ENCODE measurements at places on chromosomes 3 and 15. TPM values are rescaled to one million over a fixed set of nuclear protein-coding genes. Genes with fewer than 3 reads are reported as not detected.
A peak's percentile ranks its signal among the peaks of the same experiment; 100 is the strongest.

DNA sequence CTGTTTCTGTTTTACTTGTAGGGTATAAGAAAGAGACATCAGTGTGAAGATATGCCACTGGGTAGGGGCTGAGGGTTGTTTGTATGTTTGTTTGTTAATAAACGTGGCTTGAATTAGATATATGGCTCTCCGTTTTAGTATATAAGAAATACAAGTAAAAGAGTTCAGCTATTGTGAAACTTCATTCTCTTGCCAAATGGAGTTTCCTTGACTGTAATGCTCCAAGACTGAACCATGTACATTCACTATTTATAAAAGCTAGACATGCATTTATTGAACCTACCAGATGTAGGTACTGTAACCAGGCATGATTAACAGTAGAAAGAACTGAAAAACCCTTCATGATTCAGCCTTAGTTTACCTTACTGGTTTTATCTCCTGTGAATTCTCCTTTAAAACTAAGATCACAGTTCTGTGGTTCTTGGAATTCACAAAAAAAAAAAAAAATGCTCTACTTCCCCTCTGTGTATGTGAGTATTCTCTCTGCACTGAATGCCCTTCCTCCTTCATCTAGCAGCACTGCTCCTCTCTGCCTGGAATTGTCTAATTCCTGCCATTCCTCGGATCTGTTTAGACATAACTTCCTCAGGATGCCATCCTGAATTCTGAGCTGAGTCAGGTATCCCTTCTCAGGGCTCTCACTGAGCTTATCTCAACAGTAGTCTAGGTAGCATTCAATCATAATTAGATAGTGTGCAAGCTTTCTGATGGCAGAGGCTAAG is 504.4 kb downstream of the FHIT start:
- peaks cover 3% of the 10 kb centered on the region for H3K4me1 ChIP-seq
- H3K27me3 ChIP-seq, result no peaks in the 10 kb centered on the region
- H3K4me3 ChIP-seq, result no peak overlapping the region
- DNase-seq, result no peak
- no peaks in the 10 kb centered on the region for H3K36me3 ChIP-seq
- H3K27ac ChIP-seq, result no peak overlapping the region

DNA sequence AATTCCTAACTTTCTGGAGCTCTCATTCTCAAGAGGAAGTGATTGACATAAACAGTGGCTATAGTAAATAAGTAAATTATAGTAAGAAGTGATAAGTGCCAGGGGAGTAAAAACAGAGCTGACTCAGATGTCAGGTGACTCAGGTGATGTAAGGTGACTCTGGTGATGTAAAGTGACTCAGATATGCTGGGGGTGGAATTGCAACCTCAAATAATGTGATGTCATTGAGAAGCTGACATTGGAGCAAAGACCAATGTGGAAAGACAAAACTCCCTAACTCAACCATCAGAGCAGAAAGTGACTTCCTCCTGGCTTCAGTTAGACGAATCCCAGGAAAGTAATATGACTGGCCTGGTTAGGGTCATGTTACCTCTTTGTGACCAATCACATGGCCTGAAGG is 144.2 kb upstream of the SNTN start:
- H3K27me3 ChIP-seq, result no peaks in the 10 kb centered on the region
- no peaks in the 10 kb centered on the region for H3K36me3 ChIP-seq
- DNase-seq, result no peak
- peaks cover 6% of the 10 kb centered on the region for H3K4me1 ChIP-seq
- no peak overlapping the region for H3K4me3 ChIP-seq

CLK3 gene
- 53.4 TPM for total RNA-seq

DNA sequence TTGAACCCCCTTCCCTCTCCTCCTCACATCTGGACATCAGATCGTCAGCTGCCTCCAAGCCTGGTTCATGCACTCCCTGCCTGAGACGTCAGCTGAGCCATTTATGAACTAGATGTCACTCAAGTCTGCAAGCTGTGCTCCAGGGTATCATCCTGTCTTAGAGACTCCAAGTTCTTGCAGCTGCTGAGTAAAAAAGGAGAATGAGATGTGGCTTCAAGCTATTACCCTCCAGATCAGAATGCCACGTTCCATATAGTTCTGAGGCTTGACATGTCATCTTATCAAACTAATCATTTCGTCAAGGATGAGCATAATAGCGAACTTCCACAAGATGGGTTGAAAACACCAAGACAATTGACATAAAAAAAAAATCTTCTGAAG is 766.3 kb downstream of the TBL1XR1 start:
- H3K27ac ChIP-seq, result no peak overlapping the region
- H3K4me3 ChIP-seq, result no peak overlapping the region
- no peaks in the 10 kb centered on the region for H3K36me3 ChIP-seq
- H3K4me1 ChIP-seq, result no peaks in the 10 kb centered on the region
- no peaks in the 10 kb centered on the region for H3K27me3 ChIP-seq
- no peak for DNase-seq

- H3K27me3 ChIP-seq, result no peaks in the 10 kb centered on the region
- no peaks in the 10 kb centered on the region for H3K36me3 ChIP-seq
- H3K27ac ChIP-seq, result no peak overlapping the region
- no peak for DNase-seq
Measured at GRCh38 chr3:131957511-131957910, 77.3 kb downstream of the CPNE4 start.

DNA sequence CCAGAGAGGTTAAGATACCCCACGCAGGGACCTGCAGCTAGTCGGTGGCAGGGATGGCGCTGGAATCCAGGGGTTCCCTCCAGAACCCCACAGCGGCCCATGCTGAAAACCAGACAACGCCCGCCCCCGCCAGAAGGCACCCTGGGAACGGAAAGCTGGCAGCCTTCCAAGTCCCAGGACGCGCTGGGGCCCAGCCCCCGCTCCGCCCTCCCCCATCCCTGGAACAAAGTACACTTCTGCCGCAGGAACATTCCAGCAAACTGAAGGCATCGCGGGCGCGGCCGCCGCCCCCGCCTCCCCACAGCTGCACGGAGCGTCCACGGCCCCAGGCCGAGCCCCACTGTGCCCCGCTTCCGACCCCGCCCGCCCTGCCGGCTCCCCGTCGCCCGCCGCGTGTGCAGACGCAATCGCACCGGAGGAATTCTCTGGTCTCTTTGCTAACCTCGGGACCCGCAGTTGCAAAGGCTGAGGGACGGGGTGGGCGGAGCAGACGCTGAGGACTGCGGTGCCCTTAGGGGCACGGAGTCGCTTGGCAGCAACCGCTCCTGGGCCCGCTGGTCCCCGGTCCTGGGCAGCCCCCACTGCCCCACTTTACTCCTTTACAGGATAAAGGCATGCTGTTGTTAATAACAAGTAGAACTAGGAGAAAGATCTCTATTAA is 44.8 kb upstream of the RNU6-1 start:
- peak; percentile 90 for DNase-seq
- H3K4me1 ChIP-seq, result no peaks in the 10 kb centered on the region
- peaks cover 11% of the 10 kb centered on the region for H3K27me3 ChIP-seq
- peak overlapping the region; percentile 74 for H3K4me3 ChIP-seq
- no peaks in the 10 kb centered on the region for H3K36me3 ChIP-seq

DNA sequence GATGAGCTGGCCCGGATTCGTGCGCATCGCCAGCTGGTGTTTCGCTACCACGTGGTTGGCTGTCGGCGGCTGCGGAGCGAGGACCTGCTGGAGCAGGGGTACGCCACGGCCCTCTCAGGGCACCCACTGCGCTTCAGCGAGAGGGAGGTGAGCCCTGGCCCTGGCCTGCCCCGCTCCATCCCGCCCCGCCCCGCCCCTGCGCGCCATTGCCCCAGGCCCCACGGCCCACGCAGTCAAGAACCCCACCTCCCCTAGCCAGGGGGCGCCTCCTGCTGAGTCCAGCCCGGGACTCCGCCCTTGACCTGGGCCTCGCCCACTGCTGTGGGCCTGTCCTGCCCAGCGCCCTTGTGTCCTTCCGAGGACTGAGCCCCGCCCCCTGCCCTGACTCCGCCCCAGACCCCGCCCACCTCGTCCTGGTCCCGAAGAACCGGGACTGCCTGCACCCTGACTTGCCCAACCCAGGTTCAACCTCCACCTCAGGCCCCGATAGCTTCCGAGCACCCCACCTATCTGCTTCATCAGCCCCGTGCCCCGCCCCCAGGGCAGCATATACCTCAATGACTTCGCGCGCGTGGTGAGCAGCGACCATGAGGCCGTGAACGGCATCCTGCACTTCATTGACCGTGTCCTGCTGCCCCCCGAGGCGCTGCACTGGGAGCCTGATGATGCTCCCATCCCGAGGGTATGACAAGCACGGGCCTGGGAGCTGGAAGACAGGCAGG is 14.8 kb downstream of the NT5DC2 start:
- no peaks in the 10 kb centered on the region for H3K27me3 ChIP-seq
- H3K36me3 ChIP-seq, result no peaks in the 10 kb centered on the region
- peak; percentile 90 for DNase-seq
- H3K4me1 ChIP-seq, result no peaks in the 10 kb centered on the region
- no peak overlapping the region for H3K27ac ChIP-seq
- no peak overlapping the region for H3K4me3 ChIP-seq

- H3K36me3 ChIP-seq, result peaks cover 37% of the 10 kb centered on the region
- no peaks in the 10 kb centered on the region for H3K27me3 ChIP-seq
- DNase-seq, result no peak
- no peak overlapping the region for H3K4me3 ChIP-seq
Measured at GRCh38 chr3:49489247-49489646, 19.2 kb downstream of the DAG1 start.

DNA sequence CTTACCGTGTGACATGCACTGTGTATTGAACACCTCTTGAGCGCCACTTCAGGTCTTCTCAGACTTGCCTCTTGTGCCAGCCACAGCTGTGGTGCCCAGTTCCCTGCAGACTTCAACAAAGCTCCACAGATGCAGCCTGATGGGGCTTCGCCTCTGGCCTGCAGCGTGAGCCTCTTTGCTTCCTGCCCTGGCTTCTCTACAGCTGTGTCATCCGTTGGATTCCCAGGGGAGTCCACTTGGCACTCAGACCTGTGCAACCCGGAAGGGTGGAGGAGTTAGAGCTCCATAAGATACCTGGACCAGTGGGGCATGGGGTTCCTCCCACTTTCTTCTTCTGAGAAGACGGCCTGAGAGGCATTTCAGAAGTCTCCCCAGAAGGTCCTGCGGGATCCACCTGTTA is 57.7 kb upstream of the BNIP2 start:
- H3K4me3 ChIP-seq, result no peak overlapping the region
- H3K4me1 ChIP-seq, result no peaks in the 10 kb centered on the region
- DNase-seq, result no peak
- H3K27ac ChIP-seq, result no peak overlapping the region
- no peaks in the 10 kb centered on the region for H3K27me3 ChIP-seq
- H3K36me3 ChIP-seq, result no peaks in the 10 kb centered on the region

Data from endodermal cell (in vitro differentiated cells).